ENCODE measurements at places on chromosomes 3 and 15.

DNA sequence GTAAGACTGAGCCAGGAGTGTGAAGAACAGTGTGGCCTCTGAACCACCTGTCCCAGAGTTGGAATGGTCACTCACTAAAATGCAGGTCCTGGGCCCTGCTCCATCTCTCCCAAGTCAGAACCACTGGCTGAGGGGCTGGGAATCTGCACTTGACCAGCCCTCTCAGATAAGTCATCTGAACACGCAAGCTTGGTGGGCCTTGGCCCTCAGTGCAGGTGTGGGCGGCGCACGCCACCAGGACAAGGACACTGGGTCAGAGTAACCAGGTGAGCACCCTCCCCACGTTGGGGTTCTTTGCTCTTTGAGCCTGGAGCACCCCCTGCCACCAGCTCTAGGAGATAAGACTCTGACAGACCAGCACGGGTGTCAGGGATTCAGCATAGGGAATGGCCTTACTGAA, 42.7 kb downstream of the KIF9 start:
- no peak for DNase-seq

DNA sequence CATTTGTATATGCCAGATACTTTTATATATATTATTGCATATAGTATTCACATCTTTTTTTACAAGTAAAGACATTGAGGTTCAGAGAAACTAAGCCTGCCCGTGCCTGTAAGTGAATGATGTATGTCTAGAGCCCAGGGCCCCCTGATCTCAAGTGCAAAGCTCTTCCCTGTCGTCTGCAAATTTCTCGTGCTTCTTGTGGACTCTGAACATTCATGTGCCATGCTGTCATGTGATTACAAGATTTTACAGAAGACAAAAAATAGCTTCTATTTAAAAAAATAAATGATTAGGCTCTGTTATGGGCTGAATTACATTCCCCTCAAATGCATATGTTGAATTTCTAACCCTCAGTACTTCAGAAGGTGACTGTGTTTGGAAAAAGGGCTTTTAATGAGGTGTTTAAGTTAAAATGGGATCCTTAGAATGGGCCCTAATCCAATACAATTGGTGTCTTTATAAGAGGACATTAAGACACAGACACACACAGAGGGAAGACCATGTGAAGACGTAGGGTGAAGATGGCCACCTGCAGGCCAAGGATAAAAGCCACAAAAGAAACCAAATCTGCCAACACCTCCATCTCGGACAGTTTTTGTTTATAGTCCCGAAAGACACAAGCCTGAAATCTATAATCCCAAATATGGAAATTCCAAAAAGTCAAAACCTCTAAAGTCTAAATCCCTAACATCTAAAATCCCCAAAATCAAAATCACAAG, 3.9 kb upstream of the MASP1 start:
- DNase-seq = no peak

DNA sequence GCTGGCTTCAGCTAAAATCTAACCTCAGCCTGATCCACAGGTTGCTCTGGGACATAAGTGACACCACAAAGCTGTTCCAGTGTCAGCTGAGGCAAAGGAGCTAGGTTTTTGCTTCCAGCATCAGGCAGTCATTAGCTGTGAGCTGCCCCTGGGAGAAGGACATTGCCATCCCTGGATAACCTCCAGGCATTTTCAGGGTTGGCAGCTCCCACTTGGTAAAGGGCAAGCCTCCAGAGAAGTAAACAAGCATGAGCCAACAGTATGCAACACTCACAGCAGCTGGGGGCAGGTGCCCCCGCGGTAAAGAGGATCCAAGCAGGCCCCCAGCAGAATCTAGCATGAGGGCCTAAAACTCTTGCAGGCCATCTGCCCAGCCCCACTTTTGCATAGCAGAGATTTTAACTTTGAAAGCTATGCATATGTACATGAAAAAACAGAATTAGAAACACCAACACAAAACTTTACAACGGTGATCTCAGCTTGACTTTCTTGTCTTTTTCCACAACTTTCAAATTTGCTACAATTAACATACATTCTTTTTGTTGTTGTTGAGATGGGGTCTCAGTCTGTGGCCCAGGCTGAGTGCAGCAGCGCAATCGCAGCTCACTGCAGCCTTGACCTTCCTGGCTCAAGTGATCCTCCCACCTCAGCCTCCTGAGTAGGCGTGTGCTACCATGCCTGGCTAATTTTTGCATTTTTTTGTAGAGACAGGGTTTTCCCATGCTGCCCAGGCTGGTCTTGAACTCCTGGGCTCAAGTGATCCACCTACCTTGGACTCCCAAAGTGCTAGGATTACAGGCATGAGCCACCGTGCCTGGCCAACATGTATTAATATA, 83.8 kb upstream of the TPM1 start:
- DNase-seq = no peak

- peak; percentile 56 for DNase-seq
These were observed 62.1 kb downstream of the CAPN7 start for GRCh38 chr3:15268033-15268631.

GRCh38 chr3:9408546-9408945, 11.1 kb downstream of the SETD5 start:
- DNase-seq = no peak

DNA sequence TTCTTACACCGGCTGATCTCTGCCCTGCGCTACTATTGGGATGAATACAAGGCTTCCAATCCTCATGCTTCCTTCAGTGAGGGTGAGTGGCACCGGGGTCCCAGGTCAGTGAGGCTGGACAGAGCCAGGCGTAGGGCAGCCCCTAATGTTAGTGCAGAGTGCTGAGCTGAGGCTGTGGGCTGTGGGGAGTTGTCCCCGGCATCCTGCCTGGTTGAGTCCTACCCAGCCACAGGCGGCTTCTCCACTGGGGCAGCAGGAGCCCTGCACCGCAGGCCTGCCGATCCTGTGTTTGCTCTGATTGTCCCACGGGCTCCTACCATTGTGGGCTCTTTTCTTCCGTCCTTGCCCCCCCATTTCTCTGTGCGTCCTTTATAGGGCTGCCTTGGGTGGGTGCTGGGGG, 13.3 kb downstream of the RNF123 start:
- DNase-seq = no peak

DNA sequence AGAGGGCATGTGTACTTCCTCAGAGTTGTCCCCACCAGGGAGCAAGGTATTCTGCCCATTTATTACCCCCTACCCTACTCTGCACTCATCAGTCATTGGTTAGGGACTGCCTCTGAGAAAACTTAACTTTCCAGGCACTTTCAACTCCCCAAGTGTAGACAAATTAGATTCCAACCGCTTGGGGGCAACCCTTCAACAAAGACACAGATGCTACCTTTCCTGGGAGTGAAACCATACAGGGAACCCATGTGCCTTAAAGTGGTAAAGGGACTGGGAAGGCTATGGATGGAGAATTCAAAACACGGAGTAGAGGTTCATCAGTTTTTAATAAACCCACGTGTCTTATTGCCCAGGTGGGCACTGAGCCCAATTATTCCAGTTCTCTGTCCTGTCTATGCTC, 19.4 kb upstream of the UBE2E2 start:
- DNase-seq = no peak

GRCh38 chr15:85838655-85839054, 43.9 kb upstream of the KLHL25 start:
- DNase-seq = no peak

GRCh38 chr3:98966862-98967546, 65.5 kb upstream of the DCBLD2 start:
- DNase-seq = no peak

GRCh38 chr15:68278595-68279405, 1.3 kb downstream of the FEM1B start:
- DNase-seq = peak; percentile 45

DNA sequence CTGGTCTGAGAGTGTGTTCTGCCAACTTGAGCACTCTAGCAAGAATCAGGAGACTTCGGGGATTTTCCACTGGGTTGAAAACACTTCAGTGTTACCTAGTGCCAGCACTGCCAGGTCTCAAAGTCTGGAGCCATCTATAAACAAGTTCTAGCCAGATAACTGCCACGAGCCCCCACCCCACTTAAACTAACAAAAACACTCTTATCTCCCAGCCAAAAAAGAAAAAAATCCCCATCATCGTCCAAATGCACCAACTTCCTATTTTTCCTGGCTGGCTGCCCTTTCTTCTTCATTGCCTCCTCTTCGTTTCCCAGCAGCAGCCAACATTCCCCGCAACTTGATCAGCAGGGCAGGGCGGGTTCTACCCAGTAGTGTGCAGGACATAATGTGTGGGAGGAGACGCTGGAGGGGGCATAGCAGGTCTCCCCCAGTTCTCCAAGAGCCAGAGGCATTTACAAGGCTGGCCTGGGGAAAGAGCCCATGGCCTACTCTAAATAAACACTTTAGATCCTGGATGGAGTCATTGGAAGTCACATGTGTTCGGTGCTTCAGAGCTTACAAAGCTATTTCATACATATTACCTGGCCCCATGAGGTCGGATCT, 29.5 kb downstream of the C2CD4B start:
- no peak for DNase-seq

DNA sequence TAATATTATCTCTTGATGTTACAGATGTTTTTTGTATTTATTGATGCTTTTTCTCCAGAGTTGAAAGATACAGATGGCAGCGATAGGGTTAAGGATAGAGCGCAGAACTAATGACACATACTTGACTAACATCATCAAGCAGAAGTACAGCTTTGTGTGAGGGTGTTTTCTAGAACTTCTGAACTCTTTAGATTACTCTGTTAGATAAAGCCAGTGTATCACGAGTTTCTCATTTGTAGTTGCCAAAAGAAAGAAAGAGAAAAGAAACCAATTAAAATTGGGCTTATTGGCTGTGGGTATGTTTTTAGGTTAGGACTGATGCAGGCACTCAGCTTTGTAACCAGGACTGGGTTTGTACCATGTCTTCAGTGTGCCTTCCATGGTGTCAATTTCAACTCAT, 6.6 kb upstream of the GPR171 start:
- DNase-seq = no peak

DNA sequence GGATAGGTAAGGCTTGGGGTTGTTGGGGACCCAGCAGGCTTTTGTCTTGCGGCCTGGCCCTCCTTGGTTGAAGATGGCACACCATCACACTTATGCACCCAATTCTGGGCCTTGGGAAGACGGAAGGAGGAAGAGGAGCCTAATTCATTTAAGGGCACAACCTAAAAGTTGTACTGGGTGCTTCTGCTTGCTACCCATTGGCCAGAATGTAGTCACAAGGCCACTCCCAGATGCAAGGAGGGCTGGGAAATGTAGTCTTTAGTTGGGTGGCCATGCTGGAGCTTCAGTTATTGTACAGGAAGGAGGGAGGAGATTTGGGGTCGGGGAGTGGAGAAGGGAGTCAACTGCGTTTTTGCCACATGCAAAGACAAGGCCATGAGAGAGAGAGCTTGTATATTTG, 109.2 kb downstream of the TMEM266 start:
- no peak for DNase-seq

DNA sequence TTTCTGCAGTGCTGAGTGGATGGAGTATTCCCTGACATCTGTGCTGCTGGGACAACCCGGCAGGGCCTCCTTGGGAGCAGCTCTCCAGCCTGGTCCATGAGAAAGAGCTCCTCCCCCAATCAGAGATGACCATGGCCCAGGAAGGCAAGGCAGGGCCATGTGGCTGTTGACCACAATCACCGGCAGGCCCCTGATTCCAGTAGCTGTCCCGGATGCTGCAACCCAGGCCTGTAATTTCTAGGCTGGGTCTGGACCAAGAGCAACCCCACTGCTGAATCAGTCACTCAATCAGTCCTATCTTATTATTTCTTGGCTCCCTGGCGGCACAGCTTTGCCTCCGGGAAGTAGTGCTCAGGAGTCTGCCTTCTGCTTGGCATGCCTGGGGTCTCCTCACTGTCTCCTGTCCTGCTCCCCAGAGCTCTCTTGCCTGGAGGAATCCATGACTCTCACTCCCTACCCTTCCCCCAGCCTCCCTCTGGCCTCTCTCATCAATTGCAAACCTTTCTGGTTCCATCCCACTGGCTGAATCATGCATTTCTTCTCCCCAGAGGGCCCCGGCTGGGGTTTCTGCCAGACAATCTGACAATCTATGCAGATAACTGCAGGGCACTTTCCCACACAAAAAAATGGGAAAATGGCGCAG, 32.6 kb upstream of the ITGA11 start:
- no peak for DNase-seq

- DNase-seq = no peak
These were observed 82.3 kb downstream of the RBPMS2 start for GRCh38 chr15:64693134-64693533.

- DNase-seq = no peak
These were observed 218.6 kb downstream of the PDCD6IP start for GRCh38 chr3:34016925-34017587.

DNA sequence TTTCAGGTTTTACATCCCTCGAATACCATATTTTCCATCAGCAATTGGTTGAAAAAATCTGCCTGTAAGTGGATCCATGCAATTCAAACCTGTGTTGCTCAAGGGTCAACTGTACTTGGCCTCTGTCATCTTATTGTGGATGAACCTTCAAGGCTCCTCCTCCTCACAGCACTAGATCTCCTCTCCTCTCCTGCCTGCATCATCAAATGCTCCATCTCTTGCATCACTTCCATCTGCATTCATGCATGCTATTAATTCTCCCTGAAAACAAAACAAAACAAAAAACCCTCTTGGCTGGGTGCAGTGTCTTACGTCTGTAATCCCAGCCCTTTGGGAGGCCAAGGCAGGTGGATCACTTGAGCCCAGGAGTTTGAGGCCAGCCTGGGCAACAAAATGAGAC, 10.1 kb downstream of the BCL2L10 start:
- DNase-seq = no peak

- no peak for DNase-seq
These were observed 137.2 kb upstream of the ICE2 start for GRCh38 chr15:60616147-60616546.

- no peak for DNase-seq
These were observed 12.3 kb downstream of the ALPK3 start for GRCh38 chr15:84829428-84829827.

DNA sequence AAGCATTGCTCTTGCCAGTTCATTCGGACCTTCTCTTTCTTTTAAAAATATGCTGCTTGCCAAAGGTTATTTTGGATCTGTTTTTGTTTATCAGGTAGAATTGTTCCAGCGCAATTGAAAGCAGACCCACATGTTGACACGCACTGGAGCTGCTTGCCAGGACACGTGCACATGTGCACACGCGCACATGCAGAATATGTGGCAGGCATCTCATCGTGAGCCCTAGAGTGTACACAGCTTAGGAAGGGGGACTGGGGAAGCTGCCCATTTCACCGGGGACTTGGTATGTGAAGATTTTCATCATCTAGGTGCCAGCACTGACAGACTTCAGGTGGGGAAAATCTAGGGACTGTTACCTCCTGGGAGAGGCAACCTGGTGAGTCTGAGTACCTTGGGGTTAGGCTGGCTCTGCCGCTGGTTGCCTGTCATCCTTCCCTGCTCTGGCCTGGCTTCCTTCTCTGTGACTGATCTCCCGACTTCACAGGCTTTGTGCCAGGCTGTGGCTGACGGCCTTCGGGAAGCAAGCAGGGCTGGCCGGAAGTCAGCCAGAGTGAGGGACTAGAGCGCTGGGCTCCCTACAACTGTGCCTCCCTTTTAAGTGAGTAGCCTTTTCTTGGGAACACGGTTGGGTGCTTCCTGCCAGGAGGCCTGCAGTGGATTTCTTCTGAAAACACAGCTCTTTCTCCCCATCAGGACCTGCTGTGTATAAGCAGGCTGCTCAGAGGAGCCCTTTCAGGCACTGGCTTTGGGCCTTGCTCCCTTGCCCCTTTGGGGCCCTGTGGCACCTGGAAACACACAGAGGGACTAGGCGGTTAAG, 129.3 kb downstream of the EEFSEC start:
- peak; percentile 51 for DNase-seq

Measured in COR-L47 (cell line).